ENCODE measurements at places on chromosomes 7 and 10.

DNA sequence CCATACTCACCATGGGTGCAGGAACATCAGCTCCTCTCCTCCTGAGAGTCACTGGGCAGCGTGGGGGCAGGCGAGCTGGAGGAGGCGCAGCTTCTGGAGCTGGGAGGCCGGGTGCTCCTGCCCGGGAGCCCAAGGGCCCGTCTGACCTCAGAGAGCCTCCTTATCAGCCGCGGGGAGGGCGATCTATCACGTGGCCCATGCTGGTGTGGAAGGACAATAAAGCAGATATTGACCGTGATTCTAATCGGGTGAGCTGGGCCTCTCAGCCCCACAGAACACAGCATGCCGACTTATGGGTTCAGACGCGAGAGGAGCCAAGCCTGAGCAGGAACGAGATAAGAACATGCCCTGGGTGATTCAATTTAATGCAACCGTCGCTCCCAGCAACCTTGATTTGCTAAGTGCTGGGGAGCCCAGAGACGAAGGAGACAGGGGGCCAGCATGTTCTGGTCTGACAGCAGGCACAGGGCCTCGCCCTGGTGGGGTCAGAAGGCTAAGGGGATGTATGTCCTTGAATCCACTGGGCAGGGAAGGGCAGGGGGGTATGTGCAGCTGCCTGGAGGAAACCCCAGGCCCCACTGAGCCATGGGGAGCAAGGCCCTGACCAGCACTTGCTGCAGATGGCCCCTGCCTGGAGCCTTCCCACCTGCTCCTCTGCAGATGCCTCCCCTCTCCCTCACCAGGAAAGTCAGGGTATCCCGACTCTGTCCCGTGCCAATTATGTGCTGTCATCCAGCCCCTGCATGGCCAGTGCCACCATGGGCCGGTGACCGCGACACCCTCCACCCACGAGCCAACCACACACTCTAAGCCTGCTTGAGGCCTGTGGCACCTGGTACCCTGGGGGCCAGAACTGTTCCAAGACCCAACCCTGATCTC is 95.3 kb upstream of the RET start:
- no peak for DNase-seq

DNA sequence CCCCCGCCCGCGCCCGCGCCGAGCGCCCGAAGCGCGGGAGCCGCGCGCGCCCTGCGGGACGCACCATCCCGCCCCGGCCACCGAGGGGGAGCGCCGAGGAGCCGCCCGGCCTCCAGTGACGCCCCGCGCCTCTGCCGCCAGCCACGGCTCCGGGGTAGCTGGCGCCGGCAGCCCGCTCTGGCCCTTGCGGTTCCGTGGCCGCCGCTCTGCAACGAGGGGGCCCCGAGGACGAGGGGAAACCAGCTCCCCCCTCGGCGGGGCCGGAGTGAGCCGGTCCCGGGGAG is at the start of gene PAXIP1:
TSS of gene PAXIP1 (minus strand) at position 33 of the 284 bp plus-strand sequence. CDS start 195 bp downstream, outside the sequence.
- DNase-seq: no peak

- no peak for DNase-seq
Observed at GRCh38 chr7:70415179-70415972, 716.6 kb upstream of the GALNT17 start.

- no peak for DNase-seq
Observed at GRCh38 chr10:13036841-13037240, 35.3 kb upstream of the CCDC3 start.

GRCh38 chr7:94778711-94779459 is 123.0 kb upstream of the SGCE start:
- no peak for DNase-seq

DNA sequence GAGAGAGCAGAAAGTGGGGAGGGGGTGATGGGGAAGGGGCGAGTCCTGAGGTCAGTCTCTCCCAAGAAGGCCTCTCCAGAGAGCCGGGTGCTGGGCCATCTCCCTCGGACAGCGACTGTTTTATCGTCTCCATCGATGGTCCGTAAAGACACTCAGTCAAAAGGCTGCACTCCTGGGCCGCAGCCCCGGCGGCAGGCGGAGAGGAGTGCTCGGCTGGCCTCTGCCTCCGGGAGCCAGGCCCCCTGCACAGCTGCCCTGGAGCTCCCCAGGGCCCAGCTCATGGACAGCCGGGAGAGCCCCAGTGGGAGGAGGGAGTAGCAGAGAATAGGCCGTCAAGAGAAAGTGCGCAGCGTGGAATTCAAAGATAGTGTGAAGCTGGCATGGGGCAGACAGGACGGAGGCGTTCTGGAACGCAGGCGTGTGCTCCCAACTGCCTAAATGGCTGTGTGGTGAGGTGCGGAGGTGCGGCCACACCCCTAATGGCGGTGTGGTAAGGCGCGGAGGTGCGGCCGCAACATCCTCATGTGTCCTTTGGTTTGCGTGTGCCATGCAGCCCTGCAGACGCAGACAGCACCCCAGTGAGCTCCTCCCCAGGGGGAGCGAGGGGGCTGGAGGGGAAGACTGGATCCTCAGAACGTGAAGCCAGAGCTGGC is 477.5 kb upstream of the FOXK1 start:
- DNase-seq: peak; percentile 24

- DNase-seq: no peak
Observed at GRCh38 chr10:129793996-129794395, 170.1 kb downstream of the EBF3 start.

DNA sequence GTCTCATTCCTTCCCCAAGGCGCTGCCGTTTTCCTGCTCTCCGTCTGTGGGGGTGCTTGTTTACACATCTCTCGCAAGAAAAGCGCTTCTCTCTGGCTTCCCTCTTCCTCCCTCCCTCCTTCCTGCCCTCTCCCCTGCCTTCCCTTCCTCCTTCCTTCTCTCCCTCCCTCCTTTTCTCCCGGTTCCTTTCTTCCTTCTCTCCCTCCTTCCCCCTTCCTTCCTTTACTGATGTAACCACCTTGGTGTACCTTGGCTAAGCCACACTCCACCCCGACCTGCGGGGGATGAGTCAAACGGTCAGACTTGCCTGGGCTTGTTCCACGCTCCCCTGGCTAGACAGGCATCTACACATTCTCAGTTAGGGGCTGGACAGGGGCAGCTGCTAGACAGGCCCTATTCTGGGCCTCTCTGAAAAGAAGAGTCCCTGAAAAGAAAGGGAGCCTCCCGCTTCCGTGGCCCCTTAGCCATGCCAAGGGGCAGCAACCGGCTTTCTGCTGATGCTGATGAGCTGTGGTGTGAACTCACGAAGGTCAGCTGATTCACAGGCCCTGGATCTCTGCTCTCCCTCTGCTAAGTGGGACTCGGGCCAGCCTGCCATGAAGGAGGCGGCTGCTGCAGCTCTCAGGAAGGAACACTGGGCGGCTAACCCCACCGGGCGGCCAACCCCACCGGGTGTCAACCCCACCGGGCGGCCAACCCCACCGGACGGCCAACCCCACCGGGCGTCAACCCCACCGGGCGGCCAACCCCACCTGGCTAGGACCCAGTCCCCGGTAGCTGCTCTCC is 216.8 kb downstream of the TCERG1L start:
- DNase-seq: no peak

GRCh38 chr10:7945034-7945433 is 109.5 kb upstream of the GATA3 start:
- DNase-seq: no peak

- no peak for DNase-seq
Observed at GRCh38 chr7:10703981-10704380, 269.7 kb upstream of the PHF14 start.

DNA sequence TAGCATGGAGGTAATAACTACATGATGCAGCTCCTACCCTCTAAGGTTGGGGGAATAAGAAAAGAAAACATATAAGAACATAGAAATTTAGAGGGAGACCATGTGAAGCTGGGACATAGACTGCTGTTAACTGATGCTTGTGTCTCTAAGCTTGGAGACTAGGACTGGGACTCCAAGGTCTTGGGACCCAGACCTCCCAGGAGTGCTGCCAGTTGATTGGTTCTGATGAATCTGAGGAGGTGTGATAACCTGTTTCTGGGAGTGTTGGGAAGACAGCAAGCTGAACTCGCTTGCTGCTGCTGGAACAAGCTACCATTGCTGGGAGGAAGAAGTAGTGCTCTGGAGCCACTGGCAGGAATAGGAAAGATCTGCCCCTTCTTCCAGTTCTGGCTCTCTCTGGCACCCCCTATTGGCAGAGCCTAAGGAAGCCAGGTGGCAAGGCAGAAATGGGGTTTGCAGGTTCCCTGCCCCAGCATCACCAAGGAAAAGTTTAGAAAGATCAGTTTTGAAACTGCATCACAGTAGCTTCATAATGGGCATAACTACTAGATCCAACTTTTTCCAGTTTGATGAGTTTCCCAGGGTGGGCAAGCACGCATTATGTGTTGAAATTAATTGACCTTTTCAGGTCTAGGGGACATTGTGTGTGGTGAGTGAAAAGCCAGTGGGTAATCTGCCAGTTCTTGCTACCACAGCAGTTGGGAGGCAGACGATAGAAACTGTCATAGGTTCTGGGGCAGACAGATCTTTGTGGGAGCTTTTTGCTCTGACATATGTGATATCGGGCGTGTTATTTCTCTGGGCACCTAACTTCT is 140.7 kb downstream of the SND1 start:
- peak; percentile 13 for DNase-seq

GRCh38 chr10:122864901-122865300 is 14.5 kb downstream of the FAM24B start:
- DNase-seq: no peak

DNA sequence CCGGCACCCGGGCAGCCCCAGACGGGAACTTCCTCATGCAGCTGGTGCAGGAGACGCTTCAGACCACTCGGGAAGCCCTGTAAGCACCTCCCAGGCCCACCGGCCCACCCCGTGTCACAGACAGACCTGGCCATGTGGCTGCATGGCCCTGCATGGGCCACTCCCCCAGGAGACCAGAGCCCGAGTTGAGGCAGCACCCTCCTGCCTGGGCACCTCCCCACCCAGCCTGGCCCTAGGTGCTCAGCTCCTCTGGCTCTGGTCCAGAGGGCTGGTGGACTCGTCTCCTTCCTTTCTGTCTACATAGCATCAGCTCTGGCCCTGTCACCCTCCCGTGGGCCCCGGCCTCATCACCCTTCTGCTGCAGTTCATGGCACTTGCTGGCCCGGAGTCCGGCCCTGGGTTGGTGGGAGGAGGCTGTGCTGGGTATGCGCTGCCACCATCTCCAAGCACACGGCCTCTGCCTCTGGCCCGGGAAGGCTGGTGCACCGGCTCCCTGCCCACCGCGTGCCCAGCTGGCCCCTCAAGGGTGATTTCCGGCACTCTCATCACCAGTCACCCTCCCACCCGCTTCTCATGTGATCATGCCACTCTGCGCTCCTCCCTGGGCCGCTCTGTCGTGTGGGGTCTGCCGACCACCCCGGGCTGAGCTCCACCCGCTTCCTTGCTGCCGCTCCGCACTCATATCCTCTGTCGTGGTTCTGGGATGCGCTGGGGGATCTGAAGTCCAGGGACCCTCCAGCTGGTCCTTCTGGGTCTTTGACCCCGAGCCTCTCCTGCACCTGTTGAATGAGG is 53.1 kb upstream of the DPYSL4 start:
- DNase-seq: no peak

DNA sequence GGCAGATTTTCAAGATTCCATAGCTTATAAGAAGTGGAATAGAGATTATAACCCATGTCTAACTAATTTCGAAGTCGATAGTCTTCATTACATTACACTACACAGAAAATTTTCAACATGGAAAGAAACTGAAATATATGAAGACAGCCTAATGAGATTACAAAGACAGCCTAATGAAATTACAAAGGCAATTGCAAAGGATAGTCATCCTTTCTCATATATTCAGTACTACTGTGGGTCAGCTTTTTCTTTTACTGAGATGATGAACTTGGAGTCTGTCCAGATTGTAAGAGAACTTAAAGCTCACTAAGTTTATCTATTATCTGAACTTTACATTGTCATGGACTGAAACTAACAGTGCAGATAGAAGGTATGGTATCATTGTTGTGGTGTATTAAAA is 304.4 kb upstream of the MBL2 start:
- DNase-seq: no peak

- no peak for DNase-seq
Observed at GRCh38 chr10:35274498-35275060, 61.7 kb upstream of the CCNY start.

GRCh38 chr7:78355834-78356233 is 557.3 kb downstream of the PHTF2 start:
- DNase-seq: no peak

DNA sequence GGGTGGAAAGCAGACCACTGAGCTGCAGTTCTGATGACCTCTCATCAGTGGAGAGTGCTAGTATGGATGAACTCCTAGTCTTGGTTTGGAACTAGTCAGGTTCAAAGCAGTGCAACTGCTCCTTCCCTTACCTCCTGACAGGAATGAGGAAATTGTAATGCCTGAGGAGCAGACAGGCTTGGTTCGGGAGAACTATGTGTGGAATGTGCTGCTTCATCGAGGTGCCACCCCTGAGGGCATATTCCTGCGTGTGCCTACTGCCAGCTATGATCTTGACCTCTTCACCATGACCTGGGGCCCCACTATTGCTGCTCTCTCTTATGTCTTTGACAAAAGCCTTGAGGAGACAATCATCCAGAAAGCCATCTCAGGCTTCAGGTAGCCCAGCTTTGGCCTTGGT is 27.4 kb upstream of the NFKB2 start:
- no peak for DNase-seq

DNA sequence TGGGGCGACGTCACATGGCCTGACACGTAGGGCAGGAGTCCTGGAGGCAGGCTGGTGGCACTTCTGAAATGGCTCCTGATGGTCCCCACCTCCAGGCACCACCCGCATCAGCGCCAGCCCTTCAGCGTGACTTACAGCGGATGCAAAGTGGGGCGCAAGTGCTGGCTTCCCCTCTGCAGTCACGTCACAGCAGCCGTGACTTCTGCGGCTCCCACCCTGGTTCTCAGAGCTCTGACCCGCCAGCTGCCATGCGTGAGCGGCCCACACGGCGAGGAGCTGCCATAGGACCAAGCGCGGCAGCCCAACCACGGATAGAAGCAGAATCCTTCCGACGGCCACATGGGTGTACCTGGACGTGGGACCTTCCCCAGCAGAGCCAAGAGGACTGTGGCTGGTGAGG is 159.0 kb downstream of the ELFN1 start:
- no peak for DNase-seq

DNA sequence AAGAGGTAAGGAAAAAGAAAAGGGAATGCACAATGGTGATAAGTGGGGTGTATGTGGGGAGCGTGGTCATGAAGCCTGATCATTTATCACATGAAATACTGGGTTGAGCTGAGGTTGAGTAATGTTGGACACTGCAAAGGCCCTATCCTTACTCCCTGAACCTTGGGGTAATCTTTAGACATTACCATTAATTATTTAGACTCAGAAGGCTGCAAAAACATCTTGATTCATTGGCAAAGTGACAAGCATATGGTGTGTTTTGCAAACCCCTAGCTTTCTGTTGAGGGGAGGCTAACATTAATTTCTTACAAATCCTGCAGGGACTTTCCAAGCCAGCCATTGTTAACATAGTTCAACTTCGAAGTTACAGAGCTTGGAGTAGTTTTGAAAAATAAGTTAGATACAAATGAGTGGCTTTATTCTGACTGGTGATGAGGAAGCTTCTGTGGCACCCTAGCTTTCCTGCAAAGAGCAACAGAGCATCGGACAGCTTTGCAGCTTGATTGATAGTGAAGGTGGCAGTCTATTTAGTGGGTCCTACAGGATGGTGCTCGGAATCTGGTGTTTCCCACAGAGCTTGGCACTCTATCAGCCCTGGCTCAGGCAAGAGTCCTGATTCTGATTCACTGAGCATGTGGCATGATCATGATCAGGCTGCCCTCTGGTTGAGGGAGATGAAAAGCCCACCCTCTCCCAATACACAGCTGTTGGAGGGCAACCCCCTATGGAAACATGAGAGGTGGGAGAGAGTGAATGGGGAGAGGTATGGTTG is 153.7 kb upstream of the NPVF start:
- no peak for DNase-seq

- no peak for DNase-seq
Observed at GRCh38 chr10:77965294-77965693, 38.7 kb upstream of the DLG5 start.

Data from stimulated activated CD4-positive, alpha-beta T cell treated with anti-CD3 and anti-CD28 coated beads, Interleukin-2, amount 100 ng/mL, for 4 hours (primary cell).